Brain pericyte (primary cell): ENCODE measurements at places on chromosomes 1 and 21.

DNA sequence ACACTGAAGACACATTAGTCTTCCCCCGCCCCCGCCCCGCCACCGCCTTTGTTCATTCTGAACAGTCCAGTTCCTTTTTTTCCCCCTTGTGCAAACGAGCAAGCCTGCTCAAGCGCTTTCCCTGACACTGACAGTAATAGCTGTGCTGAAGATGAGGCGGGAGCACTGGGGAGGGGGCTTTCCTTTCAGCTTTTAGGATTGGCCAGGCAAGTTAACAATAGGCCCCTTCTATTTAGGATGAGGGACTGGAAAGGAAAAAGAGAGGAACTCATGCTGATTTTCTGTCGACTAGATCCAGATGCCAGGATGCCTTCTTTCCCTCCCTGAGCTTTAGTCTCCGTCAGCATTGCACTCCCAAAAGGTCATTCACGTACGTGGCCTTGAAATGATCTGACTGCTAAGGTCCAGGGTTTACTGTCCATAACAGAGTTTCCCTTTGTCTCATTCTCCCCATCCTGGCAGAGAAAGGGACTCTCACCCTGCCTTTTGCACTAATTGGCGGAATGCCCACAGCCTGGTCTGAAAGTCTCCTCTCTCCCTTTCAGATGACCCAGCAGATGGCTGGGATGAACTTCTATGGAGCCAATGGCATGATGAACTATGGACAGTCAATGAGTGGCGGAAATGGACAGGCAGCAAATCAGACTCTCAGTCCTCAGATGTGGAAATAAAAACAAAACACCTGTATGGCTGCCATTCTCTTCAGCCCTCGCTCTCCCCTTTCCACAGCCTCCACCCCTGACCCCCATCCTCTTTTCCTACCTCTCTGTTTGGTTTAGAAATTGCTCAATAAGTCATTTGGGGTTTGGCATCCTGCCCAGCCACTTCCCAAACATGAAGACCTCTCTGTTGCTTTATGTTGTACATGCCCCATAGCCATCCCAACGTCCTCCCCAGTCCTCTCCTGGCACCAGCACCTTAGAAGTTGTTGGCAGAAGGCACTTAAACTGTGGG lies 28.6 kb upstream of the ZFP69B start:
- DNase-seq = no peak

DNA sequence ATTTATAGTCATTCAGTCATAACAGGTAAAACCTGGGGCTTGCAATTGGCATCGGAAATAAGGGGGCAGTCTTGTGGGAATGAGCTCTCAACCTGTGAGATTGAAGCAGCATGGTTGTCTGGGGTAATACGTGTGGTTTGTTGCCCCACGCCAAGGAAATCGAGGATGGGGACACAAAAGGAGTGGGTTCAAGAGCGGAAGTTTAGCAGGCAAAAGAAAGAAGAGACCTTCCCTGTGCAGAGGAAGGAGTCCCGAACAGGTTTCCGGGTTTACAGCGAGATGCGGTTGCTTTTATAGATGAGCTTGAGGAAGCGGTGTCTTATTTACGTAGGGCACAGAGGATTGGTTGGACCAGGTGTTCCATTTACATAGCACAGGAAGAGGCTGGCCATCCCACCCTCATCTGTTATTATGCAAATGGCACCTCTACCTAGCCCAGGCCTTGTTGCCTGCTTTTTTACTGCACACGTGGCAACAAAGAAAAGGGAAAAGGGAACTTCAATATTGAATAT lies 37.3 kb downstream of the IFNAR1 start:
- DNase-seq = no peak

DNA sequence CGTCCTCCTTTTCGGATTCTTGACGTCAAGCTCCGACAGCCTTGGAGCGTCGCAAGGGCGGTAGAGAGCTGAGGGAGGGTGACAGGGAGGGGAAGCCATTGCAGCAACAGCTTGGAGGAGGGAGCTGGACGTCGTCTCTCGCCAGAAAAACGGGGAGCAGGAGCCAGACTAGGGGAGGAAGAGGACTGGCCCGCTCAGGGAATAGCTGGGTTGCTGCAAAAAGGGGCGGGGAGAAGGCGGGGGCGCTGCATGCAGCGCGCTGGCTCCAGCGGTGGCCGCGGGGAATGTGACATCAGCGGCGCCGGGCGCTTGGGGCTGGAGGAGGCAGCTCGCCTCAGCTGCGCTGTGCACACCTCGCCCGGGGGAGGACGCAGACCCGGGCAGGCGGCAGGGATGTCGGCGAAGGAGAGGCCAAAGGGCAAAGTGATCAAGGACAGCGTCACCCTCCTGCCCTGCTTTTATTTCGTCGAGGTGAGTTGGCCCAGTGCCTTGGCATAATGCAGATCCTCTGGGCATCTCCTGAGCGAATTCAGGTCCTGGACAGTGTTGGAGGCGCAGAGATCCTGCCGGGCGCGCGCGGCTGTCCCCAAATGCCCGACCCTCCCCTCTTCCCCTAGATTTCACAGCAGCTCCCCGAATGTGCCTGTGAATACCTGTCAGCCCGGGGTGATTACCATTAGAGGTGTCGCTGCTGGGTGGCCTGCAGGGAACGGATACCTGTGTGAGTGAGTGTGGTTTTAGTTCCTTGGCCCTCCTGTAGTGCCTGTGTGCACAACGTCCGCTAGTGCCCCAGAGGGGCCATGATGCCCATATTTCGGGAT lies at the start of gene PLPPR4:
Gene PLPPR4, plus strand, starts transcription at position 292 of the 821 bp plus-strand sequence. Its CDS starts 102 bp downstream, at position 394.
- no peak for DNase-seq

- DNase-seq = no peak
Measured at GRCh38 chr21:38950435-38951094, 144.8 kb downstream of the ETS2 start.

GRCh38 chr21:38825269-38825668 lies 19.5 kb downstream of the ETS2 start:
- no peak for DNase-seq

GRCh38 chr1:157154940-157155514 lies 16.8 kb upstream of the ETV3 start:
- no peak for DNase-seq

DNA sequence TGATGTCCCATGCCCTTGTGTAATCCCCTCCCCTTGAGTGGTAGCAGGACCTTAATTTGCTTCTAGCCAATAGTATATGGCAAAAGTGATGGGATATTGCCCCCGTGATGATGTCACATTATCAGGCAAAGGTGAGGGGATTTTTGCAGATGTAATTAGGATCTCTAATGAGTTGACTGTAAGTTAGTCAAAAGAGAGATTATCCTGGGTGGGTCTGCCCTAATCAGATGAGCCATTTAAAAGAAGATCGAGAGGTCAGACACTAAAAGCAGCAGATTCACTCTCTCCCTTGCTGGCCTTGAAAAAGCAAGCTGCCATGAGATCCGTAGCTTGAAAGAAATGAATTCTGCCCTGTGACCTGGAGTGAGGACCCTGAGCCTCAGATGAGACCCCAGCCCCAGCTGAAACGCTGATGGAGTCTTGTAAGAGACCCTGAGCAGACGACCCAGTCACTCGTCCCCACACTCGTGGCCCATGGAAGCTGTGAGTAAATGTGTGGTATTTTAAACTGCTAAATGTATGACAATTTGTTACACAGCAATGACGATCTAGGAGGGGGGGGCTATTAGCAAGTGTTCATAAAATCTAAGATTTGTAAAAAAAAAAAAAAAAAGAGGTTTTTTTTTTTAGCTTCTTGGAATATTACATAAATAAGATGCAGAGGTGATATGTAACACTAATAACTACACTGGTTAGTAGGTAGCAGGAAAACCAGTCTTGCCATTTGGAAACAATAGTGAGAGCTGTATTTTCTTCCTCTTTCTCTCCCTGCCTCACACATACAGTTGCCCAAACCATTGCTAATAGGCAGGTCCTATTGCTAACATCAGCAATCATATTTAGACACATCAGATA lies 50.3 kb upstream of the TARBP1 start:
- DNase-seq = no peak

- no peak for DNase-seq
Measured at GRCh38 chr1:225750875-225751824, 26.5 kb upstream of the SRP9 start.

DNA sequence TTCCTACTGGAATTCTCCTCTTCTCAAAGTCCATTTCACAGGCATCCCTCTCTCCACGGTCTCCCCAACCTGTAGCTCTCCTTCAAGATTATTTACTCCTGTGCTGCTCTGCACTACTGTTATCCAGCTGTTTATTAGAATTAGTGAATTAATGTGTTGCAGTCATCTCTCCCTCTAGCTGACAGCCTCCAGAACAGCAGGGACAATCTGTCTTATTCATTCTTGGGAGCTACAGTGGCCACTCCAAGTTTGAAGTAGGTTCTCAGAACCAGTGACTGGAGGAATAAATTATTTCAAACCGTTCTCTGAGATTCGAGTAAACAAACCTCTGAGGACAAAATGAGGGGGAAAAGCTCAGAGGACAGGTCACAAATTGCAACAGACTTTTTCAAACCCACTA lies 330.9 kb downstream of the RRAGC start:
- no peak for DNase-seq

DNA sequence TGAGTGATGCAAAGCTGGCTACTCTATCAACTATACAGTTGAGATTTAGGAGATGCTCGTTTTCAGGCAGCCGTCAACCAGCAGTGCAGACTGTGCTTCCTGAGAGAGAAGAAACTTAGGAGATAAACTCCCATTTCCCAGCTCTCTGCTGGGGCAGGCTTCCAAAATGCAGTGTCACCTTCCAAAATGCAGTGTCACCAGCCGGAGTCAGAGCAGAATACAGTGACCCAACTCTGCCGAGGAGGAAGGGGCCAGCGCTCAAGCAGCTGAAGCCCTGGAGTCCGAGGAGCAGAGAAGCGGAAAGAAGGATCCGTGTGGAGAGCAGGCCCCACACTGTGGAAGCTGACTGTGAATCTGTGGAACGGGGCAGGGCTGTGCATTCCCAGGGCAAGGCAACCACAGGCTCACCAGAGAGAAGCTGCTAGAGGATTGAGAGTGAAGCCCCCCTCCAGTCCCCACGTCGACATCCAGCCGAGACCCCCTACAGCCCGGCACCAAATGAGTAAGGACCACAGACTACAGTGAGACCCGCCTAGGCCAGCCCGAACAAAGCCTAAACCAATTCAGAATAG lies 703 bp upstream of the KRTAP12-1 start:
- DNase-seq = no peak

DNA sequence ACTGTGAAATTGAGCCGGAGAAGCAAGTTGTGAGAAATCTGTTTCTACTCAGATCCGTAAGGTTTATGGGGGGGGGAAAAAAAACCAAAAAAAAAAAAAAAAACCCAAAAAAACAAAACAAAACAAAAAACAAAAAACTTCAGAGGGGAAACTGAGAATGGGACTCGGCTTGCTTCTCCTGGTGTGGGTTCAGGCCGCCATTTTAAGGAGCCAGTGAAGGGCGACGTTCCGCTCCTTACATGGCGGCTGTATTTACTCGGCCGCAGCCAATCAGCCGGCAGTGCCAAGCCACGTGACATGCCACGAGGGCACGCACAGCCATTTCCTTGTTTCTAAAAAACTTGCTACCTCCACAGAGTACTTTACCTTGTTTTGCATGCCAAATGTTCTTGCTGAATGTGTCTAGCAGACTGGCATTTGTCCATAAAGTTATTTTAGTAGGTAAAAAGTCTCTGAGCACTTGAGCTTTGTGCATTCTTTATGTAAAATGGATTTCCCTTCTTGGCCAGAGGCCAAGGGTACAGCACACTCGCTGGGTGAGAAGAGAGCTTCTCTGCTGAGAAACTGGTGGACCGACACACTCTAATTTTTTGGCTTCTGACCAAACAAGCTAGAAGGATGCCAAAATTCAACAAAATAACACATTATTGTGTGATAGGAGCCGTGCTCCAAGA lies 101.8 kb downstream of the NFIA start:
- DNase-seq = peak; percentile 73

GRCh38 chr1:44423591-44424537 lies 18.8 kb downstream of the RNF220 start:
- no peak for DNase-seq

GRCh38 chr1:167746013-167746672 lies 24.4 kb downstream of the MPZL1 start:
- DNase-seq = no peak

DNA sequence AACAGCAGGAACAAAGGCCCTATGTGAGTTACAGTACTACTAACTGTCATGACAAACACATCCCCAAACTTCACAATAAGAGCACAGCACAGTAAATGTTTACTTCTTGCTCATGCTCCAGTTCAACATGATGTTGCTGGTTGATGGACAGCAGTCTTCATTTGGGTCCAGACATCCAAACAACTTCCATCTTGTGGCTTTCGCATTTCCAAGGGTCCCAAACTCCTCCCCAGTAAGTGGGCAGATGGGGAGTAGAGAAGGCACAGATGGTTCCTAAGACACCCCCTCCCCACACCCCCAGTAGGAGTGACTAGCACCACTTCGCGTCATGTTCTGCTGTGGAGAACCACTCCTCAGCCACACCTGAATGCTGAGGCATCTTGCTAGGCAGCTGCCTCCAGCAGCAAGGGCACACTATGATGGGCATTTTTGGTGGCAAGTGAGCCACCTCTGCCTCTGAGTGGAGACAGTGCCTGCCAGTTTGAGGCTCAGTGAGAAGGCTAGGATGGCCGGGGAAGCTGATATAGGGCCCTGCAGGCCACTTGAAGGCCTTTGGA lies 32.7 kb upstream of the CD2 start:
- no peak for DNase-seq

- DNase-seq = no peak
Measured at GRCh38 chr1:11664336-11665065, 501 bp downstream of the FBXO6 start.

DNA sequence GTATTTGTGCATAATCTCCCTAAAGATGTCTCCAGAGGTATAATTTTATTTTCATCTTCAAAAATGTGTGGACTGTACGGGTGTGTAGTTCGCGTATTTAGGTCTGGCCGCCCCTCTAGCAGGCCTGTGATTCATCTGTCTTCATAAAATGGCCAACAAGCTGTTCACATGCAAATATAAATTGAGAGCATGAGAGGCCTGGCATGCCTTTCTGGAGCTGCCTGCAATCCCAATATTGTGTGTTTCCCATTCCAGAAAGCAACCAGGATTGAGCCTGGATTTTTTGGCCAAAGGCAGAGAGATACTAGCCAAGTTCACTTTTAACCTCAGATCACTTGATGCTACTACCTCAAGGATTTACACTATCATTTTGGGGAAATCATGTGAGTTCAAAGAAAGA lies 197.2 kb downstream of the NFIA start:
- DNase-seq = no peak

DNA sequence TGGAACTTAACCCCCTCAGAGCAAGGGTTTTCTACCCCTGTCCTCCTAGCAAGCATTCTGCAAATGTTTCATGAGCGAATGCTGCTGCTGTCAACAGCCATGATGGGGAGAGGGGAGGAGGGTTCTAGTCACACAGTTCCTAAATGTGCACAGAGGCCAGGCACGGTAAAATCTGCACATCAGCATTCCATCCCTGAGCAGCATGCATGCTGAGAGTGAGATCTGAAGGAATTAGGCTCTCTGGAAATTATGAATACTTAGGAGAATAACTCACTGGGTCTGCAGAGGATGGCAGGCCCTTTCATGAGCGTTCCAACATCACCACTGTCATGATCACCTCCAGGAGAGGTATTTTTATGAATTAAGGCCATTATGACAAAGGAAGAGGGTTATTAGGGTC lies 2.1 kb downstream of the VTCN1 start:
- no peak for DNase-seq

- no peak for DNase-seq
Measured at GRCh38 chr1:55064861-55065263, 25.5 kb downstream of the PCSK9 start.
